ENCODE measurements at places on chromosomes 5 and 9. TPM values are rescaled to one million over a fixed set of nuclear protein-coding genes. Genes with fewer than 3 reads are reported as not detected.

The HRH2 gene
- 34.3 TPM for total RNA-seq

The NDUFA8 gene
- 45.4 TPM for total RNA-seq

The CFAP90 gene
- not detected for total RNA-seq

The CCL21 gene
- total RNA-seq: not detected

The EPB41L4B gene
- 1.5 TPM for total RNA-seq

DNA sequence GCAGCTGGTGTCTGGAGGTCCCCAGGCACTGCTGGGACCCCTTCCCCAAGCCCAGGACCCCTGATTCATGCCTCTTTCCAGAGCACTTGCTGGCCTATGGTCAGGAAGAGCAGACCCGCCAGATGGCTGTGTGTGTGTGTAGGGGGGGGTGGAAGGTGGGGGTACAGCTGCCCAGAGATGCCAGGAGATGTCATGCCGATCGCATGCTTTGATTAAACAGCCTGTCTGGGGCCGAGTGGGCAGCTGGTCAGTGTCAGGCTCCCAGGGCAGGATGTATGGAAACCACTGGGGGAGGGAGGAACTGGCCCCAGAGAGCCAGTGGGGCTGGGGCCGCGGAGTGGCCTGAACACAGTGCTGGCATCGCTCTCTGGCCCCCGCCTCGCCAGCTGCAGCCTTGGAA lies 23.7 kb downstream of the RXRA start:
- DNase-seq: no peak

DNA sequence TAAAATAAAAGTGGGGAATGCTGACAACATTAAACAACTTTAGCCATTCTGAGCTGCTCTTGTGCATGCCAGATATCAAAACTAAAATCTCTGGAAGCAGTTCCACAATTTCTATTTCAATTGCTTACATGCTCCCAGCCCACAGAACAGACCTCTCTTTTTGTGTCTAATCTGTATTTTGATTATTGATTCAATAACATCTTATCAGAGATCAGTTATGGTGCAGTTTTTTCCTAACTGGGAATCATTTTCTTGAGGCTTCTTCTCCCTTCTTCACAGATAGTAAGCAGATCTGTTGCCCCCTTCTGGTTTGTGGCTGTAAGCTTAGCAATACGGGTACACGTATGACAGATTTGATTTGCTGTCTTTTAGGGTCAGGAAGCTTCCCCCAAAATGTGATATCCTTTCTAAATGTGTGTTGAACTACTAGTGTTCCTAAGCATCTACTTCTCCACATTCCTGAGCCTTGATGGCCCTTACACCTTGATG lies 39.4 kb downstream of the MRPS27 start:
- DNase-seq: no peak

GRCh38 chr9:79651251-79651795 lies 79.6 kb downstream of the TLE4 start:
- DNase-seq: no peak

DNA sequence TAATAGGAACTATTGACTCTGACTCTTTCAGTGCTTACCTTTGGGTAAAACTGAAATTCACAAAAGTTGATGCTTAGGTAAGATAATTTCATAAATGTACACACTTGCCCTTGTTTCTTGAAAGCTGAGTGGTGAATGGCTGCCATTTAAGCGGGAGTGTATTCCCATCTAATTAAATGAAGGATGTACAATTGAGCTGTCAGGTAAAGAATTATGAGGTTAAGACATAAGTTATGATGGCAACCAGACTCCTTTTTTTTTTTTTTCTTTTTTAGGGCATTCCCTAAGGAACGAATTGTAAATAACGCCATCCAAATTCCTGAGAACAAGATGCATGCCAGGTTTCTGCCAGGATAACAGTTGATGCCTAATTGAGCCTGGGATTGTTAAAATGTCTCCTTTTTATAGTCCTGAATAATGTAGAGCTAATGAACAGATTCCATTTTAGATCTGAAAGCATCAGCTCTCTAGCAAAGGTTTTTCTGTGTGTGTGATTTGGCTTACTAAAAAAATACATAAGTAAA lies 199.7 kb downstream of the ISL1 start:
- DNase-seq: no peak
